ENCODE measurements at places on chromosomes 1 and 21.

- no peak for DNase-seq
Observed at GRCh38 chr1:214546886-214547641, 4.3 kb downstream of the PTPN14 start.

DNA sequence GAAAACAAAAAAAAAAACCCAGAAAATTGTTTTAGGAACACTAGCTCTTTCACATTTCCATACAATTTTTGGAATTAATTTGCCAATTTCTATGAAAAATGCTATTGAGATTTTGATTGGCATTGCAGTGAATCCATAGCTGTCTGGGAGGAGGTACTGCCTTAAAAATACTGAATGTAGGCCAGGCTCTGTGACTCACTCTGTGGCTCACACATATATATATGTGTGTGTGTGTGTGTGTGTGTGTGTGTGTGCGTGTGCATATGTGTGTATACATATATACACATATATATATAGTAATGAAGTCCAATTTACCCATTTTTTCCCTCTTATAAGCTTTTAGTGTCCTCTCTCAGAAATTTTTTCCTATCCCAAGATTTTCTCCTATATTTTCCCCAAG lies 214.2 kb upstream of the DMRTA2 start:
- DNase-seq: no peak

GRCh38 chr1:91803123-91803522 lies 82.8 kb downstream of the TGFBR3 start:
- no peak for DNase-seq

DNA sequence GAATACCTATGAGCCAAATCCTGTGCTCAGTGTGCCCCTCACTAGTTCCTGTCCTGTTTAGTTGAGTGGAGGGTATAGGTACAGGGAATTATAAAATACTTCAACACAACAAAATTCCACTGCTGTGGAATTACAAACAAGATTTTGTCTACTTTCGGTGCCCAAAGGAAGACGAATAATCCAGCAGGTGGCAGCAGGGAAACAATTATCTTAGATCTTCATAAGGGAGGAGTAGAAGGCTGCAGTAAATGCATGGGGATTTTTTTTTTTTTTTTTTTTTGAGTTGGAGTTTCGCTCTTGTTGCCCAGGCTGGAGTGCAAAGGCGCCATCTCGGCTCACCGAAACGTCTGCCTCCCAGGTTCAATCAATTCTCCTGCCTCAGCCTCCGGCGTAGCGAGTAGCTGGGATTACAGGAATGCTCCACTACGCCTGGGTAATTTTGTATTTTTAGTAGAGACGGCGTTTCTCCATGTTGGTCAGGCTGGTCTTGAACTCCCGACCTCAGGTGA lies 2.0 kb upstream of the PIP5K1A start:
- DNase-seq: peak; percentile 79

DNA sequence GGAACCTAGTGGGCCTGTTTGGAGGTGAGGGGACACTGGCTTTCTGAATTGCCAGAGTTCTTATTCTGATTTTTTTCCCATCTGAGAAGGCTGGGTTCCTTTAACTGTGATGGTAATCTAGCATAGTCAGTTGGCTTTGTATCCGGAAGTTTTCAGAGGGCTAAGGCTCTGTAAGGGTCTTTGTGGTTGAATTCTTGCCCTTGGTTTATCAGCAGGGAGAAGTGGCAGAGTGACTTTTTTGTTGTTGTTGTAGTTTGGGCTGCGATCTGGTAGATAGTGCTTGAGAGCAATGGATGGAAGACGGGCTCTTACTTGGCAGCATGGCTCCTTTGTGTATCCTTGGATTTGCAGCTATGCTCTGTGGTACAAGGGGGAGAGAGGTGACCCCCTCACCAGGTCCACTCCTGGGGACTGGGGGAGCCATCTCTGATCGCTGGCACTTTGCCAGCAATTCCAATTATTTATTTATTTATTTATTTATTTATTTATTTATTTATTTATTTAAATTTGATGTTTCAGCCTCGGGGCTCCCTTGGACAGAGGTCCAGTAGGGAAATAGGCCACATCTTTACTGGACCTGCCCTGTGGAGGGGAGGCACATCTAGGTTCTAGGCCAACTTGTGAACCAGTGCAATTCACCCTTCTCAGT lies 18.5 kb downstream of the TCP10L start:
- no peak for DNase-seq

GRCh38 chr1:64539781-64540218 lies 69.9 kb downstream of the CACHD1 start:
- DNase-seq: peak; percentile 39

DNA sequence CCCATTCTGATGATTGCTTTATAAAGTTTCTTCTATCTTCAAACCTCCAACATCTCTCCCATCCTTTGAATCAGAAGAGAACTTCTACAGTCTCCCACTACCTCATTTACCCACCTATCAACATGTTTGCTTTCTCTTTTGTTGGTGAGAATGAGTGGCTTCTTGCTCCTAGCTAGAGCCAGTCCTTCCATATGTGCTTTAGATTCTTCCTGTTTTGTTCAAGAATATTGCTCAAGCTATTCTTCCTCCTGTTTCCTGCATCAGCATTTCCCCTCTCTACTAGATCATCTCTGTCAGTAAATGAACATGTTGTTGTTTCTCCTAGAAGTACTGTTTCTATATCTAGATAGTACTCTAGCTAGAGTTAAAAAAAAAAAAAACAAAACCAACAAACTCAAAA lies 6.3 kb downstream of the ATF6 start:
- DNase-seq: no peak

GRCh38 chr1:15974855-15975254 lies 1.0 kb downstream of the ZBTB17 start:
- no peak for DNase-seq

- no peak for DNase-seq
Observed at GRCh38 chr1:40740039-40740996, 43.3 kb upstream of the KCNQ4 start.

DNA sequence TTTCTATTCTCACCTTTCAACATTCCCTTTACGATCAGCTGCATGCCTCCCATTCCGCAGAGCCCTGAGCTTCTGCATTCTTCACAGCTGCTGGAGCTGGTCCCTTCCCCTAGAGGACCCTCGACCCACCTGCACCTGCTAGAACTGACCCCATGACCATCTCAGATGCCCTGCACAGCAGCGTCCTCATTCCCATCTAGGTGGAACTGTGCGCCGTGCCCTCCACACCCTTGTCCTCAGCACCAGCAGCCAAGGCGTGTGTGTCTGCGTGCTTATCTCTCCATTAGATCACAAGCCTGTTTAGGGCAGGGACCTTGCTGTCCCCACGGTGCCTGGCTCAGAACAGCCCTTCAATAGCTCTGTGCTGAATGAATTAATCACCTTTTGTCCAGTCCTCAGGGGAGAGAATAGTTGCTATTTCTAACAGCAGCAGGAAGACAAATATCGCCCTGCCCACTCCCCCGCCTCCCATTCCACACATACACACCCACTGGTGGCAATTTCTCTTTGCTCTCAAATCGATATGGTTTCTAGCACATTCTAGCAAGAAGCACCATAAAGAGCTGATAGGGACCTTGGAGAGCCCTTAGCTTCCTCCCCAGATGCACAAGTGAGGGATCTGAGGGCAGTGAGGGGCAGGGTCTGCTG lies 61.7 kb downstream of the KCNN3 start:
- DNase-seq: no peak

DNA sequence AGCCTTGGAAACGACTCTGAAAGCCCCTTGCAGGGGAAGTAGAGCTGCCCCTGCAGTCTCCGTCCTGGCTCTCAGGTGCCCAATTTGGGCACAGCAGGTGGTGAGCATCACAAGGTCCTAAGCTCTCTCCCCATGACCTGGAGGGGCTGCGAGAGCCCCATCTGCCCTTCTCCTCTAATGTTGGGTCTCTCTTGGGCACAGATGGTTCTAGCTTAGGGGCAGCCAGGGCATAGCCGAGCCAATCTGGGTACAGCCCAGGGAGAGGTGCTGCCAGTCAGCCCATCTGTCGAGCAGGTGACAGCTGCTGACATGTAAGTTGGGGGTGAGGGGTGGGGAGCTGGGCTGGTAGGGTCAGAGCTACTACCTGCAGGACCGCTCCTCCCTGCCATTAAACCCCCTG lies 50.7 kb downstream of the SYT2 start:
- no peak for DNase-seq

DNA sequence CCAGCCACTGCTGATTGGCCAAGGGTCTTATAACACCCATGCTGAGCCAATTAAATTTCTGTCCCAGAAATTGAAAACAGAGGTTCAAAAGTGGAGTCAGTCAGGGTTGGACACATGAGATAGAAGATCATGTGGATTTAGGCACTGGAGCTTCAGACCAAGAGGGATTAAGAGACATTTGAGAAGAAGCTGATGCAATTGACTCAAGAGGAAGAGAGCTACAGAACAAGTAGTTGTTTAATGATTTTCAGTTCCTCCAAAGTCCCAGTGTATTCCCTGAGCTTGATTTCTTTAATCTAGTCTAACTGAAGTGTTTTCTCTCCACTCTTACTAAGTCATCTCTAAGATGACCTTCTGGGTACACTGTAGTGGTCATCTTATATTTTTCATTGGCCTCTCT lies 227.1 kb downstream of the DUSP10 start:
- no peak for DNase-seq

GRCh38 chr21:34526618-34527290 lies 14.7 kb upstream of the KCNE1 start:
- DNase-seq: peak; percentile 97

- no peak for DNase-seq
Observed at GRCh38 chr1:175969231-175969630, 225.8 kb upstream of the TNR start.

DNA sequence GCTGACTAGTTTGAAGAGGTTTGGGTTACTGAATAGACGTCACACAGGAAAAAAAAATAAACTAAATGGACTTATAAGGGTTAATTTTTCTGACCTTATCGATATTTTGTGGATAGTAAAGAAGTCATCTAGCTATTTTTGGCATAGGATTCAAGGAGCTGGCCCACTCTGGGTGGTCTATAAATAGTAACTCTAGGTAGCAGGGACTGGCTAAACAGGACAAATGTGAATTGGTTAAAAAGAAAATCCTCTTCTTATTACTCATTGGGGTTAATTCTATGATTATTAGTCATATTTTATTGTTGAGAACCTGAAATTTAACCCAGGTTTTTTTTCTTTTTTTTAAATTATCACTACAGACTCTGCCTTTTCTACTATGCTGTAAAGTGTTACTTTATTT lies 61.7 kb downstream of the ATF6 start:
- DNase-seq: no peak

DNA sequence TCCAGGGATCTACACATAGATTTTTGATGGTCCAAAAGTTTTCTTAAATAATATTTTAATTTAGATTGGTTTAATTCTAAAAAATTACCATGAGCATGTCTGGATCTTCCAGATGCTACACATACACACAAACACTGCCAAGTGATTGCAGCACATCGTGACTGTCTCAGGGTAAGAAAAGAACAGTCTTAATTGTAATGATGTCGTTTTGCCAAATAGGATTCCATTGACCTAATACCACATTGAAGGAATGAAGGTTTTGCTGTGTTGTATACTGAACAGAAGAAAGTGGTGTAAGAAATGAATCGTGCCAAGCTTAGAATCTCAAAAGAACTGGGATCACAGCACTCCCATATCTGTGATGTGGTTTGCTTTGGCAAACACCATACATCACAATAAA lies 633.3 kb upstream of the CAMK1G start:
- DNase-seq: no peak

- no peak for DNase-seq
Observed at GRCh38 chr21:46247699-46248421, 19.3 kb upstream of the LSS start.

- DNase-seq: no peak
Observed at GRCh38 chr1:15736038-15736891, at the start of gene SLC25A34. Gene SLC25A34 (plus strand): TSS chr1:15736258. CDS start chr1:15736486, 228 bp downstream.

GRCh38 chr21:17454315-17455027 lies 58.4 kb upstream of the CXADR start:
- DNase-seq: peak; percentile 55

DNA sequence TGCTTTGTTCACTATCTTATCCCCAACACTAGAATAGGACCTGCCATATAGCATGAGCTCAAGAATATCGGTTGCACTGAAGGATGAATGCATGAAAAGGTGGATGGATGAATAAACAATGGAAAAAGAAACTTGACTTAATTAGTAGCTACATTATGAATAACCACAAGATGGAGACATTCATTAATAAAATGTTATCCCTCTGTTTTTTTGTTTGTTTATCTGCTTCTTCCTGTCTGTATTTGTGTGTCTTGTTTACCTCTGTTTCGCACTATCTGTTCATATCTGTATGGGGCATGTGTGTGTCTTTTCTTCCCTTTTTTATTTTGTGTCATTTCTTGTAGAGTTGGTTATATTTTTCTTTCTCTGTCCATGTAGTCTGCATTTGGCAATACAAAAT lies 1.1 kb upstream of the OR14I1 start:
- DNase-seq: no peak

GRCh38 chr1:221740993-221741702 lies 741 bp downstream of the DUSP10 start:
- DNase-seq: no peak

GRCh38 chr1:203340112-203340790 lies 10.7 kb downstream of the FMOD start:
- peak; percentile 65 for DNase-seq

- no peak for DNase-seq
Observed at GRCh38 chr1:228979325-228979699, 244.0 kb downstream of the RHOU start.

DNA sequence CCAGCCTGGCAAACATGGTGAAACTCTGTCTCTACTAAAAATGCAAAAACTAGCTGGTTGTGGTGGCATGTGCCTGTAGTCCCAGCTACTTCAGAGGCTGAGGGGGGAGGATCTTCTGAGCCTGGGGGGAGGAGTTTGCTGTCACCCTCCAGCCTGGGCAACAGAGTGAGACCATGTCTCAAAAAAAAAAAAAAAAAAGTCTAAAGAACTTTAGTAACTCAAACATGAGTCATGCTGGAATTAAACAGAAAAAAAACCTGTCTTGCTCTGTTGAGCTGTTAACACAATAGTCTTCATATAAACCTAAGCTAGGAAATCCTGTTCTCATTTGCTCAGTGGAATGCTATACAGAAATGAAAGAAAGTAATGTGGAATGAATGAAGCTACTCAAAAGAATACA lies 16.7 kb upstream of the DISP1 start:
- DNase-seq: no peak

DNA sequence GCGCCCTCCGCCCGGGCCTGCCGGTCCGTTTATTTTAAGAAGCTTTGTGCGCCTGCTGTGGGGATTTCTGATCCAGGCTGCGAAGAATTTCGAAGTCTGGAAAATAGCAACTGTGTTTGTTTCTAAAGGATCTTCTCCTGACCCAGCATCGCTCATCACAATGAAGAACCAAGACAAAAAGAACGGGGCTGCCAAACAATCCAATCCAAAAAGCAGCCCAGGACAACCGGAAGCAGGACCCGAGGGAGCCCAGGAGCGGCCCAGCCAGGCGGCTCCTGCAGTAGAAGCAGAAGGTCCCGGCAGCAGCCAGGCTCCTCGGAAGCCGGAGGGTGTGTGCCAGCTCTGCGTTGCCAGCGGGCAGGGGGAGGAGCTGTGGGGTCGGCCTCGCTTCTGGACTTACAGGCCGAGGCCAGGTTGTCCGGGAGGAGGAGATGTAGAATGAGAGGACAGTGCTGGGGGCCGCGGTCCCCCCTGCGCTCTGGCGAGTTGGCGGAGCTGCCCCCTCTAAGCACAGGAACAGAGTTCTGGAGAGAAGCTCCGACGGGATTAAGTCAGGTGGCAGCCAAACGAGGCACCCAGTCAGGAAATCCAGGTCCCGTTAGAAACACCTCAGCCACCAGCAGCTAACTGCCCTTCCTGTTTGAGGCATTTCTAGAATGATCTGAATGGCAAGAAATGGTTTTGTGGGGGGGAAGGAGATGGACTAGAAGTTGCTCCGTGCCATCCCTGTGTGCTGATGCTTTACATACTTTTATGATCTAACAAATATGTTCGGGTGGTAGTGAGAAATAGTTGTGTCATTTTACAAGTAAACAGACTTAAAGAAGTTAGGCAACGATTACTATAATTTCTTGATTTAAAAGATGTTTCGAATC lies 948 bp downstream of the TXLNA start:
- DNase-seq: peak; percentile 12

Measured in smooth muscle cell of the brain vasculature (primary cell).